ENCODE measurements at places on chromosomes 7 and 10.

- no peak for DNase-seq
- peaks cover 91% of the 10 kb centered on the region for H3K27me3 ChIP-seq
Observed at GRCh38 chr7:155381852-155382801, 75.8 kb upstream of the EN2 start.

DNA sequence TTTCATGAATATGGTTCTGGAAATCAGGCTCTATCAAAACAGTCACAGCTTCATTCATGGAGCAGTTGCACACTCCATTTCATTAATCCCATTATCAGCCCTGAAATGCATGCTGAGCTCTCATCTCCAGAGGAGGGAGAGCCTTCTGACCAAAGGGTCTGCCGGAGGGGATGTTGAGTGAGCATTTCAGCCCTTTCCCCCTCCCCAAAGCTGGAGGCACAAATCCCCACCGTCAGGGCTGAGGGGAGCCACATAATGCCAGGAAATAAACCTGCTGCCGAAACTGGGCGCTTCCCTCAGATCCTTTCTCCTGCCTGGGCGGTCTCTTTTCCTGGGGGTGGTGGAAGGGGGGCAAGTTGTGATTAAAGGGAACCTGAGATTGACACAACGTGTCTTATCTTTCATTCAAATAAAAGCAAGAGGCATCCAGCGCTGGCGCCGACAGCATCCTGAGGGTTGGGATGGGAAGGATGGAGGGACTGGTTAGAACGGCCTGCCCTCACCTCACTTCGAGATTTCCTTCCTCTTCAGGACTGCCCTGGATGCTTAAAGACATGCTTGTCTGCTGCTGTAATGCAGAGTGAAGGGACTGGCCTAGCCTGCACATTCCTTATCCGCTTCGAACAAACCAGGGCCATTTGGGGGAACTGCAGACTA is 71.6 kb downstream of the TLL2 start:
- H3K4me3 ChIP-seq = no peak overlapping the region
- peaks cover 10% of the 10 kb centered on the region for H3K4me1 ChIP-seq
- no peak for DNase-seq
- H3K27me3 ChIP-seq = no peaks in the 10 kb centered on the region
- no peak overlapping the region for H3K27ac ChIP-seq
- H3K36me3 ChIP-seq = no peaks in the 10 kb centered on the region

GRCh38 chr7:2477447-2478398 is 1.5 kb upstream of the GRIFIN start:
- no peak overlapping the region for H3K4me3 ChIP-seq
- peaks cover 8% of the 10 kb centered on the region for H3K27me3 ChIP-seq
- H3K4me1 ChIP-seq = peaks cover 15% of the 10 kb centered on the region
- H3K27ac ChIP-seq = no peak overlapping the region
- H3K36me3 ChIP-seq = no peaks in the 10 kb centered on the region

DNA sequence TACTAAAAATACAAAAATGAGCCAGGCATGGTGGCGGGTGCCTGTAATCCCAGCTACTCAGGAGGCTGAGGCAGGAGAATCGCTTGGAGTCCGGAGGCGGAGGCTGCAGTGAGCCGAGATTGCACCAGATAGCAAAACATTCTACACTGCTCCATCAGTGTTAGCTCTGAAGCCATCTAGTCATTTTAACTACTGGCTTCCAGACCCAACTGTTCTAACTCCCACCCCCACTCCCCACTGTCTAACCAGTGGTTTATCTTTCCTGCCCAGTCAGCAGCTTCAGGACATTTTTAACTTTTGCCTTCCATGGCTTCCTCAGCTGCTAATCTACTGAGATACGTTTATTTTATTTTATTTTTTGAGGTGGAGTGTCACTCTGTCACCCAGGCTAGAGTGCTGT is 6.2 kb upstream of the FRAT1 start:
- H3K36me3 ChIP-seq = no peaks in the 10 kb centered on the region
- no peak overlapping the region for H3K4me3 ChIP-seq
- H3K27me3 ChIP-seq = no peaks in the 10 kb centered on the region
- no peak for DNase-seq

DNA sequence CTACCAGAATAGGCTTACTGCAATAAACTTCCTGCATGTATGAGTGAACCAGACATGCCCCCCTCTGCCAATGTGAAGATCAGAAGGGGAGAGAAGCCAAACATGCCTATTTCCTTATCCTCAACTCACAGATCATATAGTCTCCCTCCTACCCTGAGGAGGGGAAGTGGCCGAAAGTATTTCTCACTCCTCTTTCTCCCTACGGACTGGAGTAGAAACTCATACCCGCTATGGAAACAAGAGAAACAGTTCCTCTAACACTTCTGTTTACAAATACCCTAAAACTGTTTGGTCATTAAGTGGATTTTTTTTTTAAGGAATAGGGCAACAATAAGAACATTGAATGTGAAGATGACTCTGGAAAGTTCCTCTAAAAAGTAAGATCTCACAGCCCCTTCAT is 31.4 kb downstream of the CCNJ start:
- no peak for DNase-seq
- H3K36me3 ChIP-seq = no peaks in the 10 kb centered on the region
- no peaks in the 10 kb centered on the region for H3K27me3 ChIP-seq
- no peak overlapping the region for H3K27ac ChIP-seq
- no peak overlapping the region for H3K4me3 ChIP-seq
- no peaks in the 10 kb centered on the region for H3K4me1 ChIP-seq

DNA sequence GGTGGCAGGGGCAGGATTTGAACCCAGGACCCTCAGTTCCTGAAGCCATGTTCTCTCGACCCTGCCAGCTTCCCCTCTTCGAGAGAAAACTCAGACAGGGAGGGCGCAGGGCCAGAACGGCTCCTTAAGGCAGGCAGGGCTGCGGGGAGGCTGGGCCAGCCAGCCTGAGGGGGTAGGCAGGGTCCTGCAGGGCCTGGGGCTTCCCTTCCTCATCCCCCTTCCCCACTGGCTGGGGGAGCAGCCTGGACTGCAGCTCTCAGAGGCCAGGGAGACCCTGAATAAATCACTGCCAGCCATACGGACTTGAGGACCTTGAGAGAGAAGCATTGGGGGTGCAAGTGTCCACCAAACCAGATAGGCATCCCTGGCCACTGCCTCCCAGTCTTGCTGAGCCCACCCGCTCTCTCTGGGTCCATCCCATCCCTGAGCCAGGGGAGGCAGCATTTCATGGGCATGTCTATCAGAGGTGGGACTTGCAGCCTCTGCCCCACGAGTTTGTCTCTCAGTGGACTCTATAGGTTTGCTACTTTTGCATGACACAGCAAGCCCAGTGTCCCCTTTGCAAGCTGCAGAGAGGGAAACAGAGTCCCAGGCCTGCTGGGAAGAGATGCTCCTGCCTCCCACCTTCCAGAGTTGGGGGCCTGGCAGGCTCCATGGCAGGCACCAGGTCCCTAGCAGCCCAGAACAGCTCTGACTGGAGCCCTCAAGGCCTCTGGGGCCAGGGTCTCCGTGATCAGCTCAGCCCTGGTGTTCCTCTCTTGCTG is 70.9 kb downstream of the MYL10 start:
- no peaks in the 10 kb centered on the region for H3K4me1 ChIP-seq
- no peaks in the 10 kb centered on the region for H3K27me3 ChIP-seq
- H3K36me3 ChIP-seq = no peaks in the 10 kb centered on the region

GRCh38 chr10:14573666-14574261 is 200.9 kb downstream of the FAM107B start:
- no peak for DNase-seq
- H3K4me3 ChIP-seq = no peak overlapping the region
- peaks cover 41% of the 10 kb centered on the region for H3K4me1 ChIP-seq

- no peak overlapping the region for H3K27ac ChIP-seq
- DNase-seq = no peak
- no peaks in the 10 kb centered on the region for H3K4me1 ChIP-seq
- H3K27me3 ChIP-seq = no peaks in the 10 kb centered on the region
- no peaks in the 10 kb centered on the region for H3K36me3 ChIP-seq
Observed at GRCh38 chr7:43747328-43748105, 11.0 kb upstream of the BLVRA start.

GRCh38 chr10:59808896-59809643 is 55.8 kb upstream of the MRLN start:
- H3K4me3 ChIP-seq = no peak overlapping the region
- no peaks in the 10 kb centered on the region for H3K4me1 ChIP-seq
- H3K27me3 ChIP-seq = no peaks in the 10 kb centered on the region
- DNase-seq = peak; percentile 82
- H3K36me3 ChIP-seq = peaks cover 93% of the 10 kb centered on the region

DNA sequence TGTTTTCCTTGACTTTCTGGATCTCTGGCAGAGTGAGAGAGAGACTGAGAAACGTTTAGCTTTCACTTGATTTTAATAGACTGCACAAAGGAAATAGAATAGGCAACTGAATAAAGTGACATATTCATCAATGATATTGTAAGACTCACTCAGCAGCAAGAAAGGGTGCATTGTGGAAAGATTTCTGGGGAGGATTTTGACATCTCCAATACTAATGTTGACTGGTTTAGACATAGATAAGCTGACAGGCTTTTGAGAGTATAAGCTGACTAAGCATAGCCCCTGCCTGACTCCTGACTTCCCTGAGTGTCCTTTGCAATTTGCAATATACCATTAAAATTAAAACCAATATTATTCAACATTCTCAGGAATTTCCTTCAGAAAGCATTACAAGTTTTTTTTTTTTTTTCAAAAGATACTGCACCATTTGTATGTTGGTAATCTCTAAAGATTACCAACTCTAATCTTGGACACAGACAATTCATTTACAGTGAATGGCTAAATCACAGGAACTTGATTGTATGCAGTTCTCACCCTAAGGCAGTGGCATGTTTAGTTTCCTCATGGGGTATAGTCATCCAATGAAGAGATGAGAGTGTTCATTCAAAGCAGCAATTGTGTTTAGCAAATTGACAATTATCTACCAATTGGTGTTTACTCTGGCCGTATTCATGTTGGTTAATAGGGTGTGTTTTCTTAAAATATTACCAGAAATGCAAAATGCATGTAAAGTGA is 325.6 kb downstream of the SORCS3 start:
- no peak for DNase-seq
- no peaks in the 10 kb centered on the region for H3K36me3 ChIP-seq
- H3K4me1 ChIP-seq = no peaks in the 10 kb centered on the region
- no peak overlapping the region for H3K4me3 ChIP-seq

DNA sequence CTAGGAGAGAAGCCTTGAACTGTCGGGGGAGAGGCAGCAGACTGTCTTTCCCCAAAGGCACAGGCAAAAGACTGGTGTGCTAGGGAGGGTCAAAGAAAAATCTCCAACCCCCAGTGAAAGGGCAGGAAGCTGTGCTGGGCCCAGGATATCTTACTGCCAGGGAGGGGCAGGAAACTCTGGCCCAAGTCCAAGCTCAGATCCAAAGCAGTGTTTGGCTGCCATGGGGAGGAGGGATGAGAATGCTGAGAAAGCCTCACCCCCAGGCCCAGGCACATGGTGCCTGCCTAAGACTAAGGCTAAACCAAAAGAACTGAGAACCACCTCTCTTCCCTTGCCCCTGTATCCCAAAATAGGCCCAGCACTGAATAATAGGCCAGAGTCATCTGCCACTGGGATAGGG is 171.2 kb downstream of the PLPP4 start:
- H3K27ac ChIP-seq = no peak overlapping the region
- H3K4me3 ChIP-seq = no peak overlapping the region
- H3K4me1 ChIP-seq = no peaks in the 10 kb centered on the region

GRCh38 chr10:93245779-93246178 is 172.1 kb downstream of the CYP26A1 start:
- H3K4me3 ChIP-seq = no peak overlapping the region
- H3K36me3 ChIP-seq = no peaks in the 10 kb centered on the region
- DNase-seq = no peak

DNA sequence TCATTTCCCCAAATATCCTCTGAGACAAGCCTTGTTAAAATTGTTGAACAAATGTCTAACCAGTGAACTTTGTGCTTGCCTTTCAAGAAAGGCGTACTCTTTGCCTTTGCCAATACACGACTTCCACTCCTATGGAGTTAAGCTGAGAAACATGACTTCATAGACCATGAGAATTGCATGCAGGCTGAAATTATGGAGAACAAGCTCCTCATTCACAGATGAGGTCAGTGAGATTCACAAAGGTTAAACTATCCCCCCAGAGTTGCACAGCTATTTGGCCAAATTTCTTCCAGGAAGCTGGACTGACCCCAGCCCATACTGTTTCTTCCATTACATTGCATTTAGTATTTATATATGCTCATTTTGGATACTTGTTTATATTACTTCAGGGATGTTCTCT is 221.4 kb upstream of the SEMA3C start:
- H3K4me3 ChIP-seq = no peak overlapping the region
- H3K27ac ChIP-seq = peak overlapping the region; percentile 31
- H3K27me3 ChIP-seq = no peaks in the 10 kb centered on the region
- H3K4me1 ChIP-seq = no peaks in the 10 kb centered on the region
- DNase-seq = no peak
- H3K36me3 ChIP-seq = no peaks in the 10 kb centered on the region

DNA sequence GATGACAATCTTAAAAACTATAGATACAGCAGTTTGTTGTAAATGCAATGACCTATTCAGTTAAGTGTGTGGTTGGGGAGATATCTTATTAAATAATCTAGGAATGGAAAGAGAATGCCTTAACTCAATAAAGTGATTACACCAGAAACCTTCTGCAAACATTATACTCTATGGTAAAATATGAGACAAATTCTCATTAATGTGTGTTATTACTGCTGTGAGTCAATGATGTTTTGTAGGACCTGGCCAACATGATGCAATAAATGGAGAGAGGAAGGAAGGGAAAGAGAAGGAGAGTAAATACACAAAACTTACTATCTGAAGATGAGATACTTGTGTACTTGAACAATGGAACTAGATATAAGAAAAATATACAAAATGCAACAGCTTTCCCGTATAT is 25.1 kb downstream of the MKX start:
- no peak overlapping the region for H3K27ac ChIP-seq
- no peaks in the 10 kb centered on the region for H3K4me1 ChIP-seq
- H3K36me3 ChIP-seq = no peaks in the 10 kb centered on the region
- no peak overlapping the region for H3K4me3 ChIP-seq
- DNase-seq = no peak

DNA sequence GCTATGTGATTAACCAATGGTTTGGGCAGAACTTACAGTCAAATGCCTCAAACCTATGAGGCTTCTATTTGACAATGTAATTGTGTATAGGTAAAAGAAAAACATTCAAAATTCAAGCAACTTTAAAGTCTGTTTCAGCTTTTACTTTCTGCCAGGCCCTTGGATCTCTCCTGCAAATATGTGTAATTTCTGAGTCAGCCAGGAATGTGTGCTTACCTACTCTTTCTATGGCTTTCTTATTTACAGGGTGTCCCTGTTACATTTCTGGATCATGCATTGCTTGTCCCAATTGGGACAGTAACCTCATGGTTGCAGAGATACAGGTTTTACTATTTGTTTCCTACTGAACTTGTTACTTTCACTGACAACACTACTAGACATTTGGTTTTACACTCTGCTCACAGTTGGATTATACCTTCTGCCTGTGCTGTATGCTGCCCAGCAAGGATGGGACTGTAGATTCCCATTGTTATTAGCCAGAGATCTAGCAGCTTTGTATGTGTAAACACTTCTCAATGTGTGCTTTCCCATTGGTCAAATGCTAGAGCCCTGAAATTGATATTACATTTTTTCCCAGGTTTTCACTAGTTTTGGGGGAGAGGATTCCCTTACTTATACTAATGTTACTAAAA is 355.3 kb downstream of the ARL4A start:
- no peak overlapping the region for H3K27ac ChIP-seq
- DNase-seq = no peak
- H3K27me3 ChIP-seq = no peaks in the 10 kb centered on the region
- no peaks in the 10 kb centered on the region for H3K4me1 ChIP-seq
- H3K36me3 ChIP-seq = no peaks in the 10 kb centered on the region

- peaks cover 48% of the 10 kb centered on the region for H3K4me1 ChIP-seq
- H3K36me3 ChIP-seq = peaks cover 11% of the 10 kb centered on the region
- no peak for DNase-seq
- H3K27ac ChIP-seq = peak overlapping the region; percentile 94
Observed at GRCh38 chr10:119653209-119653608, 2.0 kb downstream of the BAG3 start.
